ENCODE measurements at places on chromosomes 2 and 18.

- no peak for DNase-seq
Measured at GRCh38 chr2:36394804-36395203, 39.2 kb downstream of the CRIM1 start.

DNA sequence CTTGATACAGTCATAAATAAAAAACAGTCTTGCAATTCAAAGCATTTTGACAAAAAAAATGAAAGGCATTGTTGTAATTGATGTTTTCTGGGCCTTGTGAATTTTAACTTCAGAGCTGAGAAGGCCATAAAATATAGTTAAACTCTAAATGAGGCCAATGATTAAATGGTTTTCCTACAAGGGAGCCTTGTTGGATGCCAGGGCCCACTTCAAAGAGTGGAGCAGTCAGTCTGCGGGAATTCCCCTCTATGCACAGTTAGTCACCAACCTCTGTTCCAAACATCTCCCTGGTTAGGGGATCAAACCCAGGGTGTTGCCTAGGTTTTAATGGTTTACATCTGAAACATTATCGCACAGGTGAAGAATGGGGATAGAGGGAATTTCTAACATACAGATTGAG lies 143.4 kb downstream of the NCKAP5 start:
- no peak for DNase-seq

DNA sequence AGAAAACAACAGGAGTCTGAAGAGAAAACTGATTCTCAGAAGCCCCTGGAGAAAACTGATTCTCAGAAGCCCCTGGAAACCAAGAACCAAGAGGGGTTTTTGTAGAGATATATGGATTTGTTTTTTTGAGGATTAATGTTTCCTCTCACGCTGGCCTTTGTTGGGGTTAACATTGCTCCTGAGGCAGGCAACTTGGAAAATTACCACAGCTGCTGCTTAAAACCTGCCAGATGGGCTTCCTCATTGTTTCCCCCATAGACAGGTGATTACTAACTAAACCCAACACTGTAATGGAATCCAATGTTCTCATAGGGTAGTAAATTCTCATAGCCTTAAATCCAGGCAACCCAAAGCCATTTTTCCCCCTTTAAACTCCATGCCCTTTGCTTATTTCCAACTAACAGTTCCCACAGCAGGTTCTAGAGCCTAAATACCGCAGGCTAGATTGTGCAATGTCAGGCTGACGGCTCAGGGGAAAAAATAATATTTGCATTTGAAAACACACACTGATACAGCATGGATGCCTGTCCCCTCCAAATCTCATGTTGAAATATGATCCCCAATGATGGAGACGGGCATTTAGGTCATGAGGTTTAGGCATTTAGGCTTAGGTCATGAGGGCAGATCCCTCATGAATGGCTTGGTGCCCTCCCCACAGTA lies 272.3 kb upstream of the PKDCC start:
- no peak for DNase-seq

GRCh38 chr2:98893911-98894321 lies 42.1 kb downstream of the CRACDL start:
- DNase-seq = no peak

DNA sequence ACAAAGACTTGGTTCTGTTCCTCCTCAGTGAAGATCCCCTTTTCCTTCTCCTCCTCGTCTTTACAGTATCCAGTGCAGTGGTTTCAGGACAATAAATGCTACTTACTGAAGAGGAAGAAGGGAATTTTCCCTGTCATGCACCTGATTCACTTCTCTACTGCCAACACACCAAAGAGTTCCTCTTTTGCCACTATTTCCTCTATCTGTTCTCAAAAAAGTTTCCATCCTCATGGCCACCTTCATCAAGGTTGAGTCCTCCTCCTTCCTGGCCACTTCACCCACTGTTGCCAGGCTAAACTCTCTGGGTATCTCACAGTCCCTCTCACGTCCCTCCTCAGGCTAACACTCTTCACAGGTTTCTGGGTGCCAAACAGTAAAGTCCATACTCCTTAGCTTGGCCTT lies 41.7 kb downstream of the PLEKHM3 start:
- no peak for DNase-seq

- no peak for DNase-seq
Measured at GRCh38 chr2:240782221-240782885, 37.7 kb downstream of the KIF1A start.

DNA sequence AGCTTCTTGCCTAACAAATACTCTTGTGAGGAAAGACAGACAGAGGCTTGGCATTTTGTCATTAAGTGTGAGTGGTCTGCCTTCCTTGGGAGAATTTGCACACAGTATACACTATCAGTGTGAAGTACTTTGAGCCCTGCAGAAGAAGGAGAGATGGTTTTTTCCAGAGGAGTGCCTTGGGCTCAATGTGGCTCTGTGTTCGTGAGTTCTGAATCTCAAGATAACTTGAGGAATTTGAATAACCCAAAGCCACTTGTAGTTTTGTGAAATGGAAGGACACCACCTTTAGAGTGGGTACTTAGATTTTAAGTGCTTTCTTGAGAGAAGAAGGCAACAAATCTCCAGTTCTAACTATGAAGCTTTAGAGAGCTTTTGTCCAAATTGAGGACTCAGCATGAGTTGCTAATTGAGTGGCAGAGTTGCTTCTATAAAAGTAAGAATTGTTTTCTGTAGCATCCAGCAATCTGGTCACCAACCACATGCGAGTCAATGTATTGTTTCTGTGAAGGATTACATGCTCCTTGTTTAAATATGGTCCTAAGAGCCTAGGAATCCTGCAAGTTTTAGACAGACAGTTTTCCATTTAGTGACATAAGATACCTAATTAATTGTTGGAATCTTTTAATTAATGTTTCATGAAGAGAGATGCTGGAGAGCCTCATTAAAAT lies 68.3 kb downstream of the BABAM2 start:
- DNase-seq = no peak

DNA sequence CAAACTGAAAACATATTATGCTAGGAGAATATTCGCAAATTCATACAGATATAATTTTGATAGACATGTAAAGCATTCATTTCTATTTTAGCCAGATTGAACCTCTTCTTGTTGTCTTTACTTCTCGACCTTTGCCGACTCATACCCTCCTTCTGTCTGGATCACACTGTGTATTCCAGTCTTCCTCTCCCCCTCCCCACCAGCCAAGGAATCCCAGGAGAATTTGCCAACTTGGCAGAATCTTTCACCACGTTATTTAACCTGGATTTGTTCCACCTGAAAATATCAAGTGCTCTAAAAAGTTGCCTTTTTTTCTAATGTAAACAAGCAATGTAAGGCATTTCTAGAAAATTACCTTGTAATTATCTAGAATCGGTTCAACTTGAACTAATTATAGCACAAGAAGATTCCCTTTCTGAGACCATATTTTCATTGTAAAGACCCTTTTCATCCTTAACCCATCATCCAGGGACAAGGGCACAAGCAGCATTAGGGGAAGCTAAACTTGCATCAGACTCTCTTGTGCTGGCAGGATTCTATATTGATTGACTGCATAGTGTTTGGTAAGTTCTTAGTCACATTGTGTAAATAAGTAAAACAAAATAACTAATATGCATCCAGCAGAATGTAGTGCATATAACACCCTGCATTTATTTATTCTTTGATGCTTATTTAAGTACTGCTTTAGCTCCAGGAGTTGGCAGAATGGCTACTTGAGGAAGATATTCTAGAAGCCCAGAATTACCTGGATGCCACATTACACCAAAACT lies 1328.7 kb upstream of the NXPH2 start:
- no peak for DNase-seq

Measured in transverse colon (tissue), 4 donors.